ENCODE measurements at places on chromosomes 13 and 19.

DNA sequence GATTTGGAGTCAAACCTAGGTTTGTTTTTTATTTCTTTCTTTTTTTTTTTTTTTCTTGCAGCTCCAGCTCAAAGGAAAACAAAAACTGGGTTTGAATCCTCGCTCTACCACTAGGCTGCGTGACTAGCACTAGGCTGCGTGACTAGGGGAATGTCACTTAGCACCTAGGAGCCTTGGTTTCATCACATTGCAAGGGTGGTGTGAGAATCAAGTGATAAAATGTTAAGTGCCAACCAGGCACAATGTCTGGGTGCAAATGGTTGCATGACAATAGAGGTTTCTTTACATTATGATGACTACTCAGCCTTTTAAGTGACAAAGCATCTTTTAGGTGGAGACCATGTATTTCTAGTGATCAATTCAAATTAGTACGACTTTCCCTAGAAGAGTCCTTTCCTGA is 27.9 kb downstream of the RCBTB2 start:
- no peak for DNase-seq

- no peak for DNase-seq
Measured at GRCh38 chr19:47511681-47512080, 3.2 kb downstream of the NAPA start.

DNA sequence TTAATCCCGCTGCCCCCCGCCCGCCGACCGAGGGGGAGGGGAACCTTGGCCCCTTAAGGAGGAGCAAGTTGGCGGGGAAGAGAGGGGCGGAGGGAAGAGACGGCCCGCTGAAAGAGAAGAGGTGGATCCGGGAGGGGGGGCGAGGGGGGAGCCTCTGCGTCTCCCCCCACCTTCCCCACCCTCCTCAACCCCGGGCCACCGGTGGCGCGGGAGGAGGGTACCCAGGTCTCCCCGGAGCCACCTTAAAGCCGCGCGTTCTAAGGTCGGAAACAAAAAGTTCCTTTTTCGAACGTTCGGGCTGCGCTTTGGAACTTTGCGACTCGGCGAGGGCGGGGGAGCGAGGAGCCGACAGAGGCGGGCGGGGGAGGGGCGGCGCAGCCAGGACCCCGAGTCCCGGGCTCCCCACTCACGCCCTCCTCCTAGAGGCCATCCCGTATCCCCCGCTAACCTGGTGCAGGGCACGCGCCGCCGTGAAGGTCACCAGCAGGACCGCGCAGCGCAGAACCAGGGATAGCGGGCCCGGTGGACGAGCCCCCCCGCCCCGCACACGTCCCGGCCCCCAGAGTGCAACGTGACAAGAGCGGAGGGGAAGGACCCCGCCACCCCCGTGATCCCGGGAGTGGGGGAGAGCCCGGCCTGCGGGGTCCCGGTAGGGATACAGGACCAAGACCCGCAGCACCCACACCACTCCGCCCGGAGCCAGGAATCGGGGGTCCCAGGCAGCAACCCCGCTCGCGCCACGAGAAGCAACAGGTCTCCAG is 659 bp downstream of the ERF start:
- DNase-seq, result no peak

DNA sequence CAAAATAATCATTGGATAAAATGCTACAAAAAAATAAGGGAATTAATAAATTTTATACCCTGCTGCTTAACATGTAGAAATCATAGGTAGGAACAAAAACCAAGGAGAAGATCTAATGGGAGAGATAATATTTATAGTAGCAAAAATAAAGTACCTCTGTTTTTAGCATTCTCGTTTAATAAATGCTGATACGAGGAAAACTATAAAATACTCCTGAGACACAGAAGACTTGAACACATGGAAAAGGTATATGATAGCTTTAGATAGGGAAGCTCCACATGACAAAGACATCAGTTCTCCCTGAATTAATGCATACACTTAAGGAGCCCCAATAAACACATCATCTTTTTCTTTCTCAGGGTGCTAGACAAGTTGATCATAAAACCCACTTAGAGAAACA is 44.6 kb upstream of the MCF2L start:
- no peak for DNase-seq

GRCh38 chr19:2797280-2797679 is 12.0 kb downstream of the THOP1 start:
- no peak for DNase-seq

- no peak for DNase-seq
Measured at GRCh38 chr13:23856008-23856750, 33.0 kb downstream of the MIPEP start.

GRCh38 chr13:42638886-42639285 is 64.9 kb downstream of the TNFSF11 start:
- no peak for DNase-seq

GRCh38 chr13:38688674-38689073 is 1.8 kb downstream of the FREM2 start:
- DNase-seq, result no peak

DNA sequence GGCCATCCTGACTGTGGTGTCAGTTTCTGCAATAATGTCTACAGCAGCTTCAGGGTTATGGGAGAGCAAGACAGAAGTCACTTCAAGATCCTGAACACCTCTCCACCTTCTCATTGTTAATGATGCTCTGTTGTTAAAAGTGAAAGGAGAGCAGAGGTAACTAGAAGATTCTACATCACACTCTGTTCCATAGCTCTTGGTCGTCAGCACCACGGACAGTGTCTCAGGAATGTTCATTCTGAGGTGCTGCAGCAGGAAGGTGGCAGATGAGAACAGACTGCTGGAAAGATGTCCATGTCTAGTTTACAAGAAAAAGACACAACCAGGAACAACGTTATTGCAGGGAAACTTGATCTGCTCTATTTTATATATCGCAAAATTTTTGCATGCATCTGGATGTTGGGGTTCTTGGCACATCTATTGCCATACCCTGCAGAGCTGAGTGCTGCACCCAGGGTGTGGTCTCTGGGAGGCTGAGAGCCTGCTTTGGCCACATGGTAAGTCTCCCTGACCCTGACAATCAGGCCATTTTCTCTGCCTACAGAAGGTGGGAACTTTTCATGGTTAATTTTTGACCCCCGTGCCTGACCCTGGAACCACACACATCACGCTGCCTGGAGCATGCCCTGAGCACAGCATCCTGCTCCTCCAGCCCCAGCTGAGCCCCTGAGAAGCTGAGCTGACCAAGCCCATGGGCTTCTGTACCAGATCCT is 12.7 kb downstream of the CEACAM21 start:
- DNase-seq, result no peak

GRCh38 chr13:51422484-51422883 is 30.4 kb downstream of the INTS6 start:
- DNase-seq, result no peak

- no peak for DNase-seq
Measured at GRCh38 chr19:31527443-31527842, 178.2 kb upstream of the TSHZ3 start.

GRCh38 chr19:3556978-3557460 is 367 bp downstream of the MFSD12 start:
- DNase-seq, result no peak

GRCh38 chr13:111322916-111323331 is 2.5 kb downstream of the TEX29 start:
- no peak for DNase-seq

GRCh38 chr13:30585748-30586262 is 31.9 kb upstream of the USPL1 start:
- DNase-seq, result no peak

DNA sequence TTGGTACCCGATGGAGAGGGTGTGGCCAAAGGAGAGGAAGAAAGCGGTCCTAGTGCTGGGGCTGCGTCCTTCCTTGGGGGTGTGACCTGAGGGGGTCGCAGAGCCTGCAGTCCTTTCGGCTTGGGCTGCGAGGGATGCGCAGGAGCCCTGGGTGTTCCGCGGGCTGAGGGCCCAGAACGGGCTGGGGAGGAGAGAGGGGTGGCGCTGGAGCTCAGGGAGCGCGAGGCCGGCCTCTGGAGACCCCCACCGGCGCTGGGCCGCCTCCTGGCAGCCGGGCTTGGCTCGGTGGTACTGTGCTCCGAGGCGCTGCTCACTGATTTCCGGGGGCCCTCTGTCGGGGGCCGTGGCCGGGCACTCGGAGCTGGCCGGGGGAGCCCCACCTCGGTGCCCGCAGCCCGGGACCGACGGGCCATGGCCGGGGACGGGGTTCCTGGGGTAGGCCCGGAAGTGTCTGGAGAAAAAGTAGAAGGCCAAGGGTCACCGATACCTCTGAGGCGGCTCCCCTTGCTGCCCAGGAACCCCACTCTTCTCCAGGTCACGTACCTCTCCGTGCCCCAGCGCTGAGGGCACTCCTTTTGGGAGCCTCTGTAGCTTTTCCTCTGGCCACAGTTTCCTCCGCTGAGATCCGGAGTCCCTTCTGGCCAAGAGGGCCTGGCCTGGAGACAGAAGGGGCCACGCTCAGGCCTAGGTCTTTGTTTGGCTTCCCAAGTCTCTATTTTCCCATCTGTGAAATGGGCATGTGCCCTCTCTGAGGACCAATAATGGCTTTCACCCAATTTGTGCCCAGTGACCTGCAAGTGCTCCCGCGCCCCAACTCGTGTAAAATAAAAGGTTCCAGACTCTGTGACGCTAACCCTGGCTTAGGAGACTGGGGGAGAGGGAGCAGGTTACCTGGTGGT is 1.6 kb downstream of the PRR36 start:
- DNase-seq, result no peak

GRCh38 chr19:1942078-1942933 is 1.3 kb downstream of the CSNK1G2 start:
- peak; percentile 20 for DNase-seq

DNA sequence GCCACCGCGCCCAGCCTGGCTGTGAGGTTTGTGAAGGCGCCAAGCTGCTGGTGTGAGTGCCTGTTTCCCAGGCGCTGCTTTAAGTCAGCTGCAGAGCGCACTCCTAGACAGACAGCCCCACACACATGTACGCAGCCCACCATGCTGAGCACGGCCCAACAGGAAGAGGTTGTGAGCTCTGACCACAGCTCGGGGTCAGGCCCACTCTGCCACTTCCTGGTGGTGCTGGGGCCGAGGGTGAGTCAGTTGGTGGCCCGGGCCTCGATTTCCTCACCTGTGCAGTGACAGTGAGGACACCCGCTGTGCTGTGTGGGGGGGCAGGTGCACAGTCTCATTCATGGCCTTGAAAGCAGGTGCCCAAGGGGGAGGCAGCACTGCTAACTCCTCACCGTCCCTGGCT is 106.7 kb downstream of the KDM4B start:
- DNase-seq, result no peak

DNA sequence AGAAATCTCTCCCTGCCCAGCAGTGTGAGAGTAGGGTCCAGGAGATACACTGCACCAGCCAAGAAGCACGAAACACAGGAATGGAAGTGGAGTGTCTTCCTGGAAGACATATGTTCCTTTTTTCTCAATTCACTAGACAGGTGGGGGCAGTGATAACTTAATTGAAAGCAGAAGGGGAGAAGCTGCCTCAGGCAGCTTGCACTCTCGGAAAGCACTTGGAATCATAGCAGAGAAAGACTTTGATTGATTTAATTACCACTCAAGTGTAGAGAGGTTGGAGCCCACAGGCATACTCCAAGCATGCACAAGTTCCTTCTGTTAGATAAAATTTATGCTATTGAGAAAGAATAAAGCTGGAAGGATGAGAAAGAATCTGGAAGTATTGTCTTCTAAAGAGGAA is 249.4 kb downstream of the SLITRK6 start:
- DNase-seq, result no peak

GRCh38 chr19:10808937-10809649 is 26.9 kb downstream of the TMED1 start:
- no peak for DNase-seq

DNA sequence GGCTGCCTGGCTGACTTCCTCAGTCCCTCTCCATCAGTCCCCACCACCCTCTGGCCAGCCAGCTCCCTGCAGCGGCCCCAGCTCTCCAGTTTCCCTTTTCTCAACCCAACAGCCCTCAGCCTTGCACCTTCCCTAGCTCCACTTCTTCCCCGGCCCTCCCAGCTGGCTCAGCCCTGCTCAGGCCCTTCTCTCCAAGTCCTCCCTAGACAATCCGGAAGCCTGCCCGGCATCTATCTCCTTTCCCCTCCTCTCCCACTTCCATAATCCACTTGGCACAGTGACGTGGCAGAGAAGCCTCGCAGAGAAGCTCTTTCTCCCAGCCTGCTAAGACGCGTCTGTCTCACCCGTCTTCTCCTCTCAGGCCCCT is 1.1 kb downstream of the UBXN6 start:
- DNase-seq, result no peak

DNA sequence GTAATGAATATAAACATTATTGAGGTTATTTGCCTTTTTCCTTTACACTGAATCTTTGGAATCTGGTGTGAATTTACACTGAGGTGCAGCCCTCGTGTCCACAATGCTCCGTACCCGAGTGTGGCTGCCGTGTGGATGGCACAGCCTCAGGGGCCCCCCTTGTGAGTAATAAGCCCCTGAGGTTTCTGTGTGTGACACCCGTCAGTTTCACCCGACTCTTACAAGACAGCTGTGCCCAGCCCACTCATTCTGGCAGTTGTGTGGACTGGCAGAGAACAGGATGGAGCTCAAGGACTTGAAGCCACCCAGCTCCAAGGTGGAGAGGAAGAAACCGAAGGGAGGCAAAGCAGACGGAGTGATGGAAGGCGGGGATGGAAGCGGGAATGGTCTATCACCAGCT is 7.8 kb downstream of the PROZ start:
- no peak for DNase-seq

GRCh38 chr13:27112006-27112405 is 59.6 kb downstream of the USP12 start:
- no peak for DNase-seq

DNA sequence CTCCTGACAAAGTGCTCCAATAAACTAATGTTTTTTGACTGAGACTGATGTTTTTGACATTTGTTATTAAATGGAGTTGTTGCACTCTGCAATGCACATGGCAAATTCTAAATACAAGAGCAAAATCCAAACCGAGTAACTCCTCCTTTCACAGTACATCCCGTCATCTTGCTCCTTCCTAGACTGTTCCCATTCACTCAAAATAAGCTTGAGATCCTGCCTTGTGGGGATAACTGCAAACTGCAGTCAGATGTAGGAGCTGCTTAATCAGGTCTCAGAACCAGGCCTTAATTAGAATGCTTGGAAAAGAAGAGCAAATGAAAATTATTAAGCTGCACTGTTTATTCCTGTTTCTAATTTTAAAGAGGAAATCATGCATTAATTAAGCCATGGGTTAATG is 134.8 kb upstream of the SPRY2 start:
- DNase-seq, result no peak

GRCh38 chr19:33804021-33804799 is 7.5 kb downstream of the KCTD15 start:
- no peak for DNase-seq

GRCh38 chr13:112648966-112649690 is 40.7 kb upstream of the ATP11A start:
- DNase-seq, result no peak

DNA sequence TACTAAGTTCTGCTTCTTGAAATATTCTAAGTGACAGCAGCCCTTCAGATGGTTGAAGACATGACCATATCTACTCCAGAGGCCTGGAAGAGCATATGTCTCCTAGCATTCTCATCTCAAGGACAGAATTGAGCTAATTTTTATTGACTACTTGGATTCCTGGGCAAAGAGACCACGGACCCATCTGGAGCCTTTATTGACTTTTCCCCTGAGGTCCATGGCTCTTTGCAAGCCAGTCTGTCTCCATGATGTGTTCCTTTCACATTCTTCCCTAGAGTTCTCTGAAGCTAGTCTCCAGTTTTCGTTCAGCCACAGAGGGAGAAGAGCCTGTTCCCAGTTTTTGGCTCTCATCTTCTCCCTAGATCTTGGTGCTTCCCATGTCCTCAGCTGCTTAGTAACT is 202.7 kb downstream of the PCCA start:
- no peak for DNase-seq

- peak; percentile 68 for DNase-seq
Measured at GRCh38 chr19:10602330-10603083, 15.4 kb upstream of the AP1M2 start.

GRCh38 chr13:27383104-27383921 is 41.1 kb upstream of the GTF3A start:
- no peak for DNase-seq

- no peak for DNase-seq
Measured at GRCh38 chr13:106919133-106919532, 351.2 kb upstream of the ARGLU1 start.

Measured in NCI-H774 (cell line).